ENCODE measurements at places on chromosomes 11 and 22.

- DNase-seq = peak; percentile 58
Observed at GRCh38 chr11:12888525-12889158, 120.5 kb upstream of the RASSF10 start.

DNA sequence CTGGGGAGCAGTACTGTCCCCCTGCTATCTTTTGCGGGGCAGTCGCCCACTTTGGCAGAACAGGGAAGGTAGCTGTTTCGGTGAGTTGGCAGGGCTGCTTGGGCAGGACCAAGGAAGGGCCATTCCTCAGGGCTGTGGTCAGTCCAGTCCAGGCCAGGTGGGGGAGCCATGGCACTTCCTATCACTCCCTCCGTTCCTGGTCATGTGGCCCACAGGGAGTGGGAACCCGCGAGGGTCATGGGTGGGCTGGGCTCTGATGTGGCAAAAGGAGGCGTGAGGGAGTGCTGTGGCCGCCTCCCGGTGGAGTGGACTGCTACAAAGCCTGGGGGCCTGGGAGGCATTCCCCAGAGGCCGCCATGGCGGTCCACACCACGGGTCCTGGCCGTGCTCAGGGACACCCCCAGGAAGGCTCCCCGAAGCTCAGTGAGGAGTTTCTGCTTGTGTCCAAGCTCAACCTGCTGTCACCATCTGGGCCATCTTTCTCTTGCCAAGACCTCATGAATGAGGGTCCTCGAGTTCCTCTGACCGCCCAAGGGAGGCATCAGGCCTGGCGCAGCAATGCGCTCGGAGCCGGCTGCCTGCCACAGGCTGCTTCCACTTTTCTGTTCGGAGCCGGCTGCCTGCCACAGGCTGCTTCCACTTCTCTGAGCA is 11.9 kb downstream of the CHID1 start:
- DNase-seq = no peak

GRCh38 chr11:131653260-131653659 is 282.8 kb downstream of the NTM start:
- DNase-seq = no peak

GRCh38 chr11:117144477-117145392 is 648 bp downstream of the PAFAH1B2 start:
- peak; percentile 79 for DNase-seq

DNA sequence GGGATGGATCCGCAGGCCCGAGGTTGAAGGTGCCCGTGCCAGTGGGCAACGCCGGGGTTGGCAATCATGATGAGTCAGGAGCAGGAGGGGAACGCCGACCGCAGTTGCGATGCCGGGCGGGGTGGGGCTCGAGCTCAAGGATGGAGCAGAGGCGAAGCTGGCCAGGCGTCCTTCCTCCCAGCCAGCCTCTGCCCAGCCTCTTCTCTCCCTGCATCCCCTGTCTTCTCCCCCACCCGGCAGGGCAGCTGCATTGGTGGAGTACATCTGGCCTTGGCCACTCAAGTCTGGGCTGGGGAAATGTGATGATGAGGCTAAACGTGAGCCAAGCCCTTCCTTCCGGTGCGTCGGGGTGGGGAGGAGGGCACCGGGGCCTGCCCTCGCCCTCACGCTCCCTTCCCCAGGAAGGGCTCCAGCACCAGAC is 3.9 kb downstream of the IFITM10 start:
- no peak for DNase-seq

DNA sequence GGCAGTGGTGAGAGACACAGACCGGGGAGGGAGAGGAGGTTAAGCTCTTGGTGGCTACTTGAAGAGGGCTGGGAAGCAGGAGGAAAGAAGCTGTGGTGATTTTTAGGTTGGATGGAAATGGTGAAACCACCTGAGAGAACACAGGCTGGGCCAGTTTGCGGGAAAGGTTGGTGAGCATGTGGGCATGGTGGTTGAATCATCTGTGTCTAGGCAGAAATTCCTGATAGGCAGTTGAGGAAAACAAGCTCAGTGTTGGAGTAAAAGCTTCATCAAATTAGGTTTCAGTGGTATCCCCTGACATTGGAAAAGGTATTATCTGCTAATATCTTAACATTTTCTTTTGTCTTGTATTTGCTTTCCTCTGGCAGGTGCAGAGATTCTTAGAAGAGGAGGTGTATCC is 4.3 kb upstream of the SGSM3 start:
- no peak for DNase-seq

DNA sequence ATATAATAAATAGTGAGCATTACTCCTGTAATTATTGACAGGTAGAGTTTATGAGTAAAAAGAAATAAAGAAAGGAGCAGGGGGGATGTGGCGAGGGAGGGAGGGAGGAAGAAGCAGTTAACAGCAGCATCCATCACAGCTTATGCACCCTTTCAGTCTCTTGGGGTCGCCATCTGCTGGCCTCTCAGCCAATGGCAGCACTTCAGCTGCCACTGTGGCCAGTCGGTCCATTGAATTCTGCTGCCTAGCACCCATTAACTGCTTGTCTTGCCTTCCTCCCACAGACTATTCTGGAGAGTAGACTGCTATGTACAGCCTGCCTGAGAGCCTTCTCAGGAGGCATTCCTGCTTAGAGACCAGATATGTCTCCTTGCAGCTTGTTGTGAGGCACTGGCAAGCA is 388.3 kb downstream of the TENM4 start:
- no peak for DNase-seq

DNA sequence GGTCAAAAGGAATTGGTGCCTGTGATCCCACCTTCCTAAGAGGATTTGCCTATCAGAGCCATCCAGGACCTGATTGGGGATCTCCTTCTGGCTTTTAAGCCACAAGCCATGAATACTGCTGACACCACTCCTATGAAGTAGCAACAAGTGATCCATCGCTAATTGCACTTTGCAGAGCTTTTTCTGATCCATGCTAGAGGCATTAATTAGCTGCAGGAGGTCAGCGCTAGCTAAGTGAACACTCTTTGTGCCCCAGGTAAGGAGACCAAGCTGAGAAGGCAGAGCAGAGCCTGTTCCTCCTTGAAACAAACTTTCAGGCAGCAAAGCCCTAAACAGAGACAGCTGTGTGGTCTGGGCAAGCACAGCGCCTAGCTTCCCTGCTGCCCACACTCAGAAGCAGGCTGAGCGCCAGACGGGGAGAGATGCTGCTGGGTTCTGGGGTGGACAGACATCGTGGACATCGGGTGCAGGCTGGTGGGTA is 122.2 kb downstream of the ABTB2 start:
- DNase-seq = no peak

- no peak for DNase-seq
Observed at GRCh38 chr22:20319041-20319744, 667 bp downstream of the DGCR6L start.

DNA sequence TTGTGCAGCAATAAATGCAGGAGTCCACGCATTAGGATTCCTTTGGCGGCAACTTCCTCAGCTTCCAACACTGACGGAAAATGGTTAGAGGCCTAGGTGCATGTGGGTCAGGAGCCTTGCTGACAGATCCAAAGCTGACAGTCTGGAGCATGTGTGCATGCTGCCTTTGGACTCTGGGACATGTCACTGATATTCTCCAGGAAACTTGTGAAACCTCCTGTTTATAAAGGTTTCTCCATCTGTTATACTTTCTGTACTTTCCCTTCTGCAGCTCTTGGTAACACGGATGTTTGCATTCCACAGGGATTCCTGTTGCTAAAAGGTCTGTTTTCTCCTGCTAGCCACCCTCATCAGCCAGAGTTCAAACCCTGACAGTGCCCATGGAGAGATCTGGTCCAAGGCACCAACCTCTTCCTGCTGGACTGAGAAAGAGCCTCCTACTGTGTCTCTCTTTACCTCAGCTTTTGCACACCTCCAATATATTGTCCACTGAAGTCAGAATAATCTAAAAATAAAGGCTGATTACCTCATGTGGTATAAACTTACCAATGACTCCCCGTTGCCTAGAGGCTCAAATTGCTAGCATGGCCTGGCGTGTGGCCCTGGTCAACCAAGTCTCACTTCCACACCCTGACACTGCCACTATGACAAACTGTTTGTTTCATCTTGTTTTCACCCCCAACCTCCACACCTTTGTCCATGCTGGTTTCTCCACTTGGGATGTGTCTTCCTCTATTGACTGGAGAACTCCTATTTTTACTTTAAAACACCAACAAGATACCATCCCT is 31.1 kb upstream of the LYVE1 start:
- no peak for DNase-seq

GRCh38 chr11:66157182-66157864 is 87.3 kb downstream of the PACS1 start:
- DNase-seq = no peak

DNA sequence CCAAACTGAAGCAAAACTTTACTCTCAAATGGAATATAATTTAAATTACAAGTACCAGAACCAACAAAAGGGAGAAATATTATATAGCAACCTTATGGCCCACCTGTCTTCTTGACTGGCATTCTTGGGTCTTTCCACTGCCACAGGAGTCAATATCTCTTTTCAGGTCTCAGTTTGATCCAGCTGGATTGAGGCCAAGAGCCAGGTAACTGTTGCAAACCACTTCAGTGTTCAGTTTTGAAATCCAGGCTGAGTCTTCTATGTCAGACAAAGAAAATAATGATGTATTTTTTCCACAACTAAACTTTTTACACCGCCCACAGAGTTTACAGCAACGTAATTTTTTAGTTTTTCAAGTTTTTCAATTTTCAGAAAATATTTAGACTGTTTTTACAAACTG is 648 bp downstream of the DLG2 start:
- DNase-seq = no peak

GRCh38 chr11:2891326-2892214 is 6.0 kb upstream of the CDKN1C start:
- DNase-seq = no peak

DNA sequence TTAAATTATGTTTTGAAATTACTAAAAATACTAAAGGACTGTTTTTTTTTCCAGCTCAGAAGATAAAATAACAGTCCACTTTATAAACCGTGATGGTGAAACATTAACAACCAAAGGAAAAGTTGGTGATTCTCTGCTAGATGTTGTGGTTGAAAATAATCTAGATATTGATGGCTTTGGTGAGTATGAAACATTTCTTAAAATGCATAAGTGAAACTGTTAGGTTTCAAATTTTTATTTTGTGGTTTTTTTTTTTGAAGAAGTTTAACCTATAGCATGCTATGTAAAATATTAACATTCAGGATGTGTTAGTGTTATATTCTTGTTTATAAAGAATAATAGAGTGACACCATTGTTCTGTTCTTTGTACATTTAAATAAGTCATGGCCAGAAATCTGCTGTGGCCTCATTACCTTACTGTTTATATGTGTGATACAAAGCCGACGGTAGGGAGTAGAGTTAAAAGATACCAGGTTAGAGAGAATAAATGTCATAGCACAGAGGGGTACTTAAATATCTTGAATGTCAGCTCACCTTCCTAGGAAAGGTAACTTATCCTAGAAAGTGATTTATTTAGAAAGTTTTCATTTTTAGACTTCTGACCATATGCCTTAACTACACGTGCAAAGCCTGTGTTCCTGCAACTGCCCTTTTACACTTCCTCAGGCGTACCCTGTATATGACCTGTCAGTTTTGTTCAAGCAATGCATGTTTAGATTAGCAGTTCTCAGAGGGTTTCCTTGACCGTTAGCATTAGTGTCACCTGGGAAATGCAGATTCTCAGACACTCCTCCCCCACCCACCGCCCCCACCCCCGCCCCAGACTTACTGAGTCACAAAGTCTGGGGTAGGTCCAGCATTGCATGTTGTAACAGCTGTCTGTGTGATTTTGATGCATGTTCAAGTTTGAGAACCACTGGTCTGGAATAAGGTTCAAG is 6.3 kb downstream of the FDX1 start:
- no peak for DNase-seq

DNA sequence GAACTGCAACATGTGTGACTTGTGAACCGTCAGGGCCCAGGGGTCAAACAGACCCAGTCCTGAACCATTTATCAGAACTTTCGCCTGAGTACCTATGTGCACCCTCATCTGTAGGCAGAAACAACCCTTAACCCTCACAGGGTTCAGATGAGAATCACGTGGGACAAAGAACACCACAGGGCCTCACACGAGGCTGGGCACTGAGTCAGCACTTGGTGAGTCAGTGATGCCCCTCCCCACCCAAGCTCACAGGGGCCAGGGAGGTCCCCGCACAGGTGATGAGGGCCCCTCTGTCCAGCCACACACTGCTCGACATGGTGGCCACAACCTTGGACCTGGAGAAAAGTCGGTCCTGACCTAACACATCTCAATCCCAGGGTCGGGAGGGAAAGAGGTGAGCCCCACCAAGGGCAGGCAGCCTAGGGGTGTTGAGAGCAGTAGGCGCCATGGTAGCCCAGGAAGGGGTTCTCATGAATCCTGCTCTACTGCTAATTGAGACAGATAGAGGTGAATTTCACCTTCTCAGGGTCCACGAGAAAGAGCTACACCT is 176.4 kb downstream of the SHANK2 start:
- no peak for DNase-seq

GRCh38 chr11:10856689-10857458 is 979 bp downstream of the ZBED5 start:
- DNase-seq = peak; percentile 22

DNA sequence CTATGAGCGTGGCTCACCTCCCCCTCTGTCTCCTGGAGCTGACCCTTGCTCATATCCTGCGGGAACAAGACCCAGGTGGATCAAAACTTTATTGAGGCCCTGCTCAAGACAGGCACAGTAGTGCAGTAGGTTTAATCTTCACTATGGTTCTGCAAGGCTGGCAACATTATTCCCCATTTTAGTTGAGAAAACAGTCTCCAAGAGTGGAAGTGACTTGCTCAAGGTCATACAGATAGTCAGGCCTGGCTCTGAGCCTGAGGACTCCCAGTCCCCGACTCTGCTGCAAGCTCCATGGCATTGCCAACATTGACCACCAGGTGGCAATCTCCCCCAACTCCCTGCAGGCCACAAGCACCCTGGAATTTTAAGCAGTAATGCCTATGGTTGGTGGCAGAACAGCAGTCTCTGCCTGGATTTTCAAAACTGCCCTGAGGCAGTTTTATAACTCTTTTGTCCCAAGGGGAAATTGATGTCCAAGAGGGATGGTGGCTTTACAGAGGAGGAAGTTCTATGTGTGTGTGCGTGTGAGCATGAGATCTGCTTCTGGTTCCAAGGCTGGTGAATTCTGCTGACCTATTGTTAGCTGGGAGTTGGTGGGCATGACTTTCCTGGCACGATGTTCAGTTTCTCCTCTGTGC is 34.1 kb downstream of the NEU3 start:
- peak; percentile 76 for DNase-seq

DNA sequence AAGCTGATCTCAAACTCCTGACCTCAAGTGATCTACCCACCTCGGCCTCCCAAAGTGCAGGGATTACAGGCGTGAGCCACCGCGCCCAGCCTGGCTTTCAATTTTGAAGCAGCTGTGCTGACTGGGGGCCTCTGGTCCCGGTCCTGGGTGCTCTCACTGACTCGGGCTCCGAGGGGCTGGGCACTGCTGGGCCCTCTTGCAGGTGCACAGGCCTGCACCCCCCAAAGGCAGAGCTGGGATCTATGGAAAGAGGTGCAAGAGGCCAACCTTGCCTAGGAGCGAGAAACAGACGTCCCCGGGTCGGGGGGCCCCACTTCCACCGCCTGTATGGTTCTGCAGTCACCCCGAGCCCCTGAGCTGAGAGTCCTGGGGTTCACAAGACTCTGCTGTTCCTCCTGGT is 33.2 kb downstream of the KIAA0930 start:
- no peak for DNase-seq

Data from RWPE1 (cell line).